ENCODE measurements at places on chromosomes 7 and 10.

- DNase-seq = no peak
Observed at GRCh38 chr7:149257146-149257545, 4.8 kb upstream of the ZNF783 start.

GRCh38 chr7:151046603-151047573 lies 1.4 kb upstream of the ASIC3 start:
- no peak for DNase-seq

DNA sequence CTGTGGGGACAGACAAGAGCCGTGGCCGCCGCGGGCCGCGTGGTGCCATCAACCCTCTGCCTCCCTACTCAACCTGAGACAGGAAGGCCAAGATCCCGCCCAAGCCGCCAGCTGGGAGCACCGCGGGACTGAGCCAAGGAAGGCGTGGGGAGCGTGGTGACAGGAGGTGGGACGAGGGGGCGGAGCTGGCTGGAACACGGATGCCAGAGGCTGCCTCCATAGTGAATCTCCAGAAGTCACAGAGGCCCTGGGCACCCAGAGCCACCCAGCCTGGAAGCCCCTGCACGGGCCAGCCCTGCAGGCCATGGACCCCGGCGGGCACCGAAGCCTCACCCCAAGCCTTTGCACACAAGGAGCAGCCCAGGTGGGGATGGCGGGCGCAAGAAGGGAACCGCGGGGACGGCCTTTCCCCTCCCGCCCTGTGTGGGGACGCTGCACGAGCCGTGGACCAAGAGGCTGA lies 18.1 kb upstream of the DPYSL4 start:
- no peak for DNase-seq

GRCh38 chr10:105952153-105952552 lies 1212.4 kb downstream of the SORCS1 start:
- no peak for DNase-seq

GRCh38 chr10:96764425-96765060 lies 44.2 kb upstream of the PIK3AP1 start:
- DNase-seq = no peak

GRCh38 chr7:18489624-18490023 lies 5.9 kb upstream of the HDAC9 start:
- DNase-seq = no peak

DNA sequence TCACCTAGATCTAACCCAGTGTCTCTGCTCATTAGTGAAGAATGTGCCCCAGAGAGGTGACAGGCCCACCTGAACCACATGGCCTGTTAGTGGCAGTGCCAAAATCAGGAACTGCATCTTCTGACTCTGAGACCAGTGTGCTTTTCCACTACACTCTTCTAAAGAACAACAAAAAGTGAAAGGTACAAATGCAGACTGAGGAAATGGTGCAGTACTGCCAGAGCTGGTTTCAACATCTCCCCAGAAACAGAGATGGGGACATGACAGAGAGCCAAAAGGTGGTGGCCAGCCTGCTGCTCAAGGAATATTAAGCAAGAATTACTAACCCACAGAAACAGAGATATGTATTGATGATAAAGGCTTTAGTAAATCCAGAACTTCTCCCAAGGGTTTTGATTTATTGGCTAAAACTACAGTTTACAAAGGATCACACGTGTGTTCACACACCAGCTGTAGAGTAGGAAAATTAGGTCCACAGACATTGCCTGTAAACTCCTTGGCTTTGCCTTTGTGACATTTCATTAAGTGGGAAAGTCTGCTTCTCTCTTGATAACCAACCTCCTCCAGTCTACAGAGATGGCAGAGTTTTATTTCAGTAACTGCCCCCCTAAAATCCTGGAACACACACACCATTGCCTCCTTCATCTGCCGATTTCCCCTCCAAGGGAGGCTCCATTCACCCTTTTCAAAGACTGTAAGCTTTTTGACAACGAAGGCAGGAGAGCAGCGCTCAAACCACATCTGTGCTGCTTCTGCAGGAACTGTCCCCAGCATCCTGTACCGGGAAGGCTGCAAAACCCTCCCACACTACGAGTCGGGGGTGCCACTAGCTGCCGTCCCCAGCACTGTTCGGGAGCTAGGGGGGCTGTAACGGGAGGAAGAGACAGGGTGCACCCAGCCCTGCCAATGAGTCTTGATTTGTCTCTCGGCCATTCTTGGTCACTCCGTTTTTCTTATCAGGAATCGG lies 29.8 kb downstream of the GSDME start:
- DNase-seq = no peak

DNA sequence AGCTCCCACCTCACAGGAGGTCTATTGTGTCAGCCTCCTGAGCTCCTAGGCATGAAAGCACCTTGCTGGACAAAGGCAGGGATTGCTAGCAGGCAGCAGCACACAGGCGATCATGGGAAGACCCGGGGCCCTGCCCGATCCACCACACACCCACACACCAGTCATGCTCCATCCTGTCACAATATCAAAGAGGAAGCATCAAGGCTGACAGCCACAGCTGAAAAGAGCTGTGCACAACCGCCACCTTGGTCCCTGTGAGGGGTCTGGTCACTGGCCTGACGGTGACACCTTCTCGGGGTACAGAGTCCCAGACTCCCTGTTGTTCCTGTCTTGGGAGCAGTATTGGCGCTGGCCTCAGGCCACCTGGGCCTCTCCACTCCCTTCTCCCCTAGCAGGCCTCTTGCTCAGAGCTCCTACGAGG lies 89.7 kb upstream of the RET start:
- no peak for DNase-seq

DNA sequence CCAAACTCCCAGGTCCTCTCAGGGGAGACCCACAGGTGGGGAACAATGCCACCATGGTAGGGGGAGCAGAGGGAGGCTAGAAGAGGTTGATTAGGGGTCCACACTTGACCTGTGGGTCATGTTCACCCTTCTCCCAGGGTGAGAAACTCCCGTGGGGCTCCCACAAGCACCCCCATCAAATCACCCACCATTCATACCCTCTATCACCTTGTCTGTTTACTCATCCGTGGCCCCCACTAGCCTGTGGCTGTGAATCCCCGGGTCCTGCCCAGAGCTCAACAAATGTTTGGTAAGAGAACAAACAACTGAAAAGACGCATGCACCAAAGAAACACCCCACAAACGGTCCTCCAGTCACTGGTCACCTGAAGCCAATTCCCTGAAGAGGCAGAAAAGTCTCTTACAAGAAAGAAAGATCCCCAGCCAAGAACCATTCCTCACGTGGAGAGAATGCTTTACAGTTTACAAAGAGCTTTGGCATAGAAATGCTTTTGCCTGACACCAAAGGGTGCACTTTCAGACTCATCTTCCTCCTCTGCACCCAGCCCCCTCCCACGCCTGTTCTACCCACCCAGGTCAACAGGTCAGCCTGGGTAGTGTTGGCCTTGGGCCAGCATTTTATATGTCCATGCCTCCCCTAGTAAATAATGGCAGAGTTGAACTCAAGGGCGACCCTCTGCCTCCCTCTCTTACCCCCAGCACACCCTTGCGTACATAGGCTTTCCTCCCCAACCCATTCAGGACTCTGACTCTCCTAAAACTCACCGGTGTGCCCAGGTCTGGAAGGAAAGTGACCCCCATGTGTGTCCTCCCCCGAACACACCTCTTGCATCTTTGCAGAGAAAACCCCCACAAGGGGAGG lies 1.9 kb downstream of the ZCCHC24 start:
- no peak for DNase-seq

DNA sequence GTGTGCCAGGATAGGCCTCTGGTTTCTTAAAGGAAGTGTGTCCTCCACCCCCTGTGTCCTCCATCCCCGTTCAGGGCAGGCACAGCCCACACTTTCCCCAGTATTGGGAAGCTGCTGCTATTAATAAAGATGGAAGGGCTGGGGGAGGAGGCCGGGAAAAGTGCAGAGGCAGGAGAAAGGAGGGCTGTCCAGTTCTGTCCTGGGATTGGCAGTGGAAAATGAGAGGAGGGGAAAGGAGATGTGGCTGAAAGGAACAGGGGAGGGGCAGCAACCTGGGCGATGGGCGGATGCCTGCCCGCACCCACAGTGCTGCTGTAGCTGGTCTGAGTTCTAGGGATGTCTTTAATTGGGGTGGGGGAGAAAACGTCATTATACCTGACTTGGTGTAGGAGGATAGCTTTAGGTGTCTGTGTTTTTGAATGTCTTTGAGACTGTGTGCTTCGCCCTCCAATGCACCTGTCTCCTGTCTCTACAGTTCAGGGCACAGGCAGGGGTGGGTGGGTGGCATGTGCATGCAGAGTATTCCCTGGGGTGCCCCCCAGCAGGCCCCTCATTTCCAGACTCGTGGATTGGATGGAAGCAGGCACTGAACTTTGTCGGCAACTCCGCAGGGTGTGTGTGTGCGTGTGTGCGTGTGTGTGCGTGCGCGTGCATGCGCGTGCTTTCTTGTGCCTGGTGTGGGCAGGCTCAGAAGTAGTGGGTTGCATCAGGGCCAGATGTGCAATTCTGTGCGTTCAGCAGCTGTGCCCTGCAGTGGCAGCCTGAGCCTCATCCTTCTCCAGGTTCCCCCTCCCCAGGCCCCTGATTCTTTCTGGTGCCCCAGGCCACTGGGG lies 2.5 kb downstream of the TRIM8 start:
- no peak for DNase-seq

GRCh38 chr7:23972057-23972456 lies 262.0 kb downstream of the STK31 start:
- no peak for DNase-seq

DNA sequence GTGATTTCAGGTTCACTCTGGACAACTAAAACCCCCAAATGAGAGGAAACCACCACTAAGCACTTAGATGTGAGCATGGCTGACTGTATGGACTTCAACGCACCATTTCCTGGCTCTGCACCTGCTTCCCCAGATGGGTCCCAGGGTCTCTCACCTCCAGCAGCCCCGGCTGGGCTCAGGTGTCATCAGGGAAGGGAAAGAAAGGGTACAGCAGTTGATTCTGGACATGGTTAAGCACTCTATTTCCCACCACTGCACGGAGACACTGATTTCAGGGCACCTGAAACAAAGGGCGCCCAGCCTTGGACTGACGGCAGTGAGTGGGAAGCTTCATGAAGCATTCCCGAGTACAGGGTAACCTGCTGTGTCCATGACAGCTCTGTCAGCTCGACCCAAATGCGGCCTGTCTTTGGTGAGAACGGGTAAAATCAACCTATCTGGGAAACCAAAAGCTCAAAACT lies 19.0 kb downstream of the FAM53B start:
- no peak for DNase-seq

- DNase-seq = no peak
Observed at GRCh38 chr10:11404901-11405300, 206.5 kb downstream of the USP6NL start.

- no peak for DNase-seq
Observed at GRCh38 chr10:80464557-80465450, 10.7 kb downstream of the TSPAN14 start.

- no peak for DNase-seq
Observed at GRCh38 chr7:44383566-44383965, 58.2 kb upstream of the CAMK2B start.

GRCh38 chr10:130485236-130485957 lies 349.2 kb downstream of the GLRX3 start:
- DNase-seq = no peak

DNA sequence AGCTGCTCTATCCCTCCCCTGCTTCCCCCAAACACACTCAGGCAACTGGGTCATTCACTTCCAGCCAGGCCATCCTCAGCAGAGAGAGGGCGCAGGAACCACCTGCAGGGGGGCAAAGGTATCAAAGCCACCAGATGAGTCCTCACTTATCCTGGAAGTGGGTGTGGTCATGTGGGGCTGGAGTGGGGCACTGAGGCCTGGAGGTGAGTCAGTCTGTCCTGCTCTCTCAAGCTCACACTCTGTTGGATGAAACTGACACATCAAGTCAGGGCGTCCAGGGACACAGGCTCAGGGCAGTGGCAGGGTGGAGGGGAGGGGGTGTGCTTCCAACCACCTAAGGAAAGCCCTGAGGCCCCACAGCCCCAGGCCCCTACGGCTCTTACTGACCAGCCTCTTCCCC lies 8.0 kb upstream of the ELFN1 start:
- DNase-seq = no peak

GRCh38 chr7:27151931-27152815 lies at the start of gene HOXA3:
Gene HOXA3, minus strand, starts transcription at chr7:27152583. Its CDS starts 41,943 bp downstream, at chr7:27110640.
- no peak for DNase-seq

DNA sequence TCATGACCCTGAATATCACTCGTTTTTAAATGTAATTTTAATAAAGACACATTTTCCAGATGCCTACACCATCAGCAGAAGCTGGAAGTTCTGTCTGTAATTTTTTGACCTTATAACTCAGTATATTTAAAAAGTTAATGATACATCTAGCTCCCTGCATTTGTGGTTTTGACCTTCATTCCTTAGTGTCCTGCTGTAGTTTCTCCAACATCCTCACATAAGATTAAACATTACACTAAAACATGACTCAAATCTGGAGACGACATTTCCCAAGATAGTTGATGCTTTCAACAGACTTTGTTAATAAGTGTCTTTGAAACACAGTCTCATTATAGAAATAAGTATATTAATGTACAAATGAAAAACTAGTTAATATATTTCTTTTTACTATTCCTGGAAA lies 363.1 kb downstream of the POM121L12 start:
- no peak for DNase-seq

GRCh38 chr10:130648807-130649206 lies 512.6 kb downstream of the GLRX3 start:
- no peak for DNase-seq

GRCh38 chr10:58807629-58808022 lies 295.0 kb downstream of the BICC1 start:
- no peak for DNase-seq

DNA sequence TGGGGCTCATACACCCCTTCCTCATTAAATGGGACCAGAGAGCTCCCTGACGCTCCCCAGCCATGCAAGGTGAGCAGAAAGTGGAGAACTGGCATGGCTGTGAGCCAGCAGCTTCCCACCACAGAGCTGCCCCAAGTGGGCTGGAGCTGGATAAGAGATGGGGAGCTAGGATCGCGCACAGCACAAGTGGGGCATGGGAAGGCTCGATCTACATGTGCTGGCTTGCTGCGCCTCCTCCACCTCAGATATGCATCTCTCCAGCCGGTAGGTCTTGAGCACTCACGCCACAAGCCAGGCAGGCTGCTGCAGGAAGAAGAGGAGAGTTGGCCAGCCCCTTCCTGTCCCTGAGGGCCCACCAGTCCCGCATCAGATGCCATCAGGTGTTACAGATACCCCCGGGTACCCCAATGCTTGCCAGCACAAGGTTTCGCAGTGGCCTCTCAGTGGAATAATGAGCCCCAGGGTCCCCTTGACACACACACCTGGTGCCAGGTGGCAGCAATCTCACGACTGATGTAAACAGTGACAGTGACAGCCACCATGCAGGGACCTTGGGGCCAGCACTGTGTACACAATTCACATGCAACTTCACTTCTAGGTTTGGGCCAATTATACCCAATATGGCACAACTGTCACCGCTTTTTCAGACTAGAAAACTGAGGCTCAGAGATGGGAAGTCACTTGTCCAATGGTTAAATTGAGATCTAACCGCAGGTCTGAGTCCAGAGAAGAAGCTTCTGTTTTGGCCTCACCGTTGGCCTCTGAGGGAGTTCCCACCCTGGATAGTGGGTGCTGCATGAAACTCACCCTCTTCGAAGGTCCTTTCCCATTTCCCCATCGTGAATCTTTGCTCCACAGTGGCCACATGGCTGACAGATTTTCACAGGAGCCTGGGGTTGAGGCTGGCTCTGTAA lies 79.3 kb downstream of the OAT start:
- no peak for DNase-seq

Measured in glomerular endothelial cell (primary cell).